ENCODE measurements at places on chromosomes 6 and 20.

- DNase-seq, result no peak
These were observed 4.5 kb upstream of the TCEA2 start for GRCh38 chr20:64058536-64058935.

DNA sequence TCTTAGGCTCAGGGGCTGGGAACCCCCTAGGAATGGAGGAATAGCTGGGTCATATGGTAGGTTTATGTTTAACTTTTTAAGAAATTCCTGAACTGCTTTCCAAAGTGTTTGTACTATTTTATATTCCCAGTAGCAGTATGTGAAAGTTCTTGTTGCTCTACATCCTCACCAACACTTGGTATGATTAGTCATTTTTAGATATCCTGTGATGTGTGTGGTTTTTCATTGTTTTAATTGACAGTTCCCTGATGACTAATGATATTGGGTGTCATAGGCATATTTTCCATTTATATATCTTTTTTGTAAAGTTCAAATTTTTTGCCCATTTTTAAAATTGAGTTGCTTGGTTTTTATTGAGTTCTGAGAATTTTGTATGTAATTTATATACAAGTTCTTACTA is 72.3 kb downstream of the SLC16A10 start:
- DNase-seq, result no peak

GRCh38 chr20:43914311-43915210 is at the start of gene TOX2:
TOX2 (plus strand) TSS chr20:43914852; CDS start chr20:43914892, 40 bp downstream.
- peak; percentile 69 for DNase-seq

DNA sequence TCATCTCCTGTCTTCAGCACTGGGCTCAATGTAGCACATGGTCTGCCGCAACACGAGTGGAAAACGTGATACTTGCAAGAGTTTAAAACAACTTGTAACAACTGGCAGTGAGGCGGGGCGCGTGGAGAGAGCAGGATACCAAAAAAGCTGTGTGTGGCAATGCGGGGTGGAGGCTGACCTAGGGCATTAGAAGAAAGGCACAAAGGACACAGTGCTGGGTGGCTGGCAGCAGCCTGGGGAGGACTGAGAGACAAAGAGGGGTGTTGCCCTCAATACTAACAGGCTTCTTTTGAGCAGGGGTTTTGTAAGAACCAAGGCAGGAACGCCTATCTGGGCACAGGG is 1.5 kb upstream of the GFOD1 start:
- DNase-seq, result no peak

GRCh38 chr20:48120120-48120519 is 334.8 kb upstream of the SULF2 start:
- DNase-seq, result peak; percentile 43

DNA sequence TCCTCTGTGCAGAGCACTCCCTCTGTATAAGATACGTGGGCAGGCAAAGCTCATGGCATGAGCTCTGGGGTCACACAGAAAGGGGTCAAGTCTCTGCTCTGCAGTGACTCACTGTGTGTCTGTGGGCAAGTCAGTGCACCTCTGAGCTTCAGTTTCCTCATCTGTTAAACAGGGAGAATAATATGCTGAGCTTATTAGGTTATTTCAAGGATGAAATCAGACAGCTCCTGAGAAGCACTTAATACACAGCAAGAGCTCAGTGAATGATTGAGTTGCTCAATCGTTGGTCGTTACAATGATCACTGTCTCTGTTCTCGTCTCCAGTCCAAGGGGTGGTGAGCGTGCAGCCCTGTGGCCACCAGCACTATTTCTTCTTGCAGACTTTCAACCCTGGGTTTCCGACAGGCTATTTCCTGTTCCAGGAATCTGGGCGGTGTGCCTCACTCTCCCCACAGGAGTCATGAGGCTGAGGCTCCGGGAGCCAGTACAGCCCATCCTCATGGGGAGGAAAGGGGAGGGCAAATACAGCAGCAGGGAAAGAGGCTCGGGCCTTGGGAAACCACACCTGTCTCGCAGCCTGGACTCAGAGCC is 28.9 kb downstream of the KIAA1755 start:
- peak; percentile 38 for DNase-seq

GRCh38 chr6:19632230-19632629 is 204.9 kb upstream of the ID4 start:
- DNase-seq, result no peak

DNA sequence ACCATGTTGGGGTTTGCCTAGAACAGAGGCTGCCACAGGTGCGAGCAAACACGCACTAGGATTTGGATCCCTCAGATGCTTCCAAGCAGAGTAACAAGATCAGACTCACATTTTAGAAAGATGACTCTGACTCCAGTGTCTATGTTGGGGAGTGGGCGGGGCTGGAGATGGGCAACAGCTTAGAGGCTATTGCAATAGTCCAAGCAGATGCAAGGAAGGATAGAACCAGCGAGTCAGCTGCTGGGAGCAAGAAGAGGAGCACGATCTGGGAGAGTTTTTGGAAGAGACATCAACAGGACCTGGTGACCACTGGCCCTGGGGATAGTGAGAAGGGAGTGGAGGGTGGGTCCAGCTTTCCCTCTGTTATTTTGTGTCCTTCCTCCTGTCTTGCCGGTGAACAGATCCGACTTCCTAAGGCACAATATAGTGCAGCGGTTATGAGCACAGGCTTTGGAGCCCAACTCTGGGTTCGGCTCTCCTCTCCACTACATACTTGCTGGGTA is 52.7 kb downstream of the FGD2 start:
- peak; percentile 71 for DNase-seq

- no peak for DNase-seq
These were observed 28.8 kb upstream of the HMGA1 start for GRCh38 chr6:34207695-34208443.

- peak; percentile 26 for DNase-seq
These were observed 93.1 kb upstream of the HIVEP1 start for GRCh38 chr6:11918739-11919605.

DNA sequence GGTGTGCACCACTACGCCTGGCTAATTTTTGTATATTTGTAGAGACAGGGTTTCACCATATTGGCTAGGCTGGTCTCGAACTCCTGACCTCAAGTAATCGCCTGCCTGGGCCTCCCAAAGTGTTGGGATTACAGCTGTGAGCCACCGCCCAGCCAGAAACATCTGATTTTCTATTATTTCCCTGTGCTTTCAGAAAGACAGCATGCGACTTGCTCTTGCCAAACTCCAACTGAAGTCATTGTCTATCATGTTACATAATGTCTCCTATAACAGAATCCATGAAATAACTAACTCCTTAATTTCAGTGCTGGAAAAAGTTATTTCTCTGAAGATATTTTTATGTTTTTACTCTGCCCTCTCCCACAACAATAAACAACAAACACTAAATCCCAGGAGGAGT is 8.5 kb downstream of the RMND1 start:
- DNase-seq, result no peak

GRCh38 chr6:5547556-5547955 is 286.2 kb downstream of the FARS2 start:
- no peak for DNase-seq

DNA sequence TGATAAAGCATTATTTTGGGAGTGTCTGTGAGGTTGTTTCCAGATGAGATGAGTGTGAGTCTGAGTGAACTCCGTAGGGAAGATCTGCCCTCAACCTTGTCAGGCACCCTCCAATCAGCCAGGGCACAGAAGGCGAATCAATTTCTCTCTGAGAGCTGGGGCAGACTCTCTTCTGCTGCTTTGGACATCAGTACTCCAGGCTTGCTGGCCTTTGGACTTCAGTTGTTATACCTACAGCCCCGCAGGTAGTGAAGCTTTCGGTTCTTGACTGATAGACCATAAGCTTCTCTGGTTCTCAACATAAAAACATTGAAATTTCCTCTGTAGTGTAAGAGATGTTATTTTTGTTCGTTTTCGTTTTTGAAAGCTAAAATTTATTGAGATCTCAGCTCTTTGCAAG is 71.4 kb downstream of the MAFB start:
- DNase-seq, result no peak

- DNase-seq, result peak; percentile 97
These were observed 182.5 kb downstream of the MAFB start for GRCh38 chr20:40506537-40506939.

GRCh38 chr6:14660806-14661579 is 543.4 kb downstream of the CD83 start:
- no peak for DNase-seq

GRCh38 chr6:46921731-46922130 is at the start of gene ADGRF5:
ADGRF5 (minus strand) TSS chr6:46921938; CDS start chr6:46906762, 15,176 bp downstream.
- no peak for DNase-seq

DNA sequence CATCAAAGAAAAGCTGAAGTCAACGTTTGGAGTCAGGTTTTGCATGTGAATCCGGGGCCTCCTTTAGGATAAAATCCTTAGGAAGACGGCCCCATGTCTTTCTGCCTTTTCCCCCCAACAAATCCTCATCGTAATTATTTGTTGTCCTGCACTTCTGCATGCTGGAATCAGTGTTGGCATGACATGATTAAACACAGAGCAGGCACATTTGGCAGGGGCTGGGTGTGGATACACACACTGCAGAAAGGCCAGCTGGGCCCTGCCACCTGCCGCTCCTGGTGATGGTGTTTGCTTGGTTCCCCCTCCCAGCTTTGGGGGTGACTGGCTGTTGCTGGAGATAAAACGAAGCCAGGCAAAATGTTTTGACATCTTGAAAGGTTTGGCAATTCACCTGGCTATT is 46.3 kb upstream of the FOXA2 start:
- DNase-seq, result no peak

- peak; percentile 52 for DNase-seq
These were observed at the start of gene PLEKHG1 for GRCh38 chr6:150599199-150600009. PLEKHG1 (plus strand) TSS chr6:150599885; CDS start chr6:150733682, 133,797 bp downstream.

DNA sequence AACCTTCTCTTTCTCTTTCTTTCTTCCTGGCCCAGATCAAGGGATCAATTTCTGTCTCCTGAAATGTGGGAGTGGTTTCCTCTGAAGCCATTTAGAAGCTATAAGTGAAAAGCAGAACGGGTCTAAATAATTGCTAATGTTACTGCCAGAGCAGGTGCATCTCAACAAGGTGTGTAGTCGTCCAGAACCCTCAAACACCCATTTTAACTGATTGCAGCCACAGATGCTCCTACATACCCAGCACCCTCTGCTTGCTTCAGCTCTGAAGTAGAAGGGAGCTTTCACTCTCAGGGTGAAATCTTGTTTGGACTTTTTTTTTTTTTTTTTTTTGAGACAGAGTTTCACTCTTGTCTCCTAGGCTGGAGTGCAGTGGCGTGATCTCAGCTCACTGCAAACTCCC is 592.1 kb upstream of the ARID1B start:
- DNase-seq, result no peak

GRCh38 chr6:31865205-31866118 is 2.8 kb upstream of the NEU1 start:
- no peak for DNase-seq

DNA sequence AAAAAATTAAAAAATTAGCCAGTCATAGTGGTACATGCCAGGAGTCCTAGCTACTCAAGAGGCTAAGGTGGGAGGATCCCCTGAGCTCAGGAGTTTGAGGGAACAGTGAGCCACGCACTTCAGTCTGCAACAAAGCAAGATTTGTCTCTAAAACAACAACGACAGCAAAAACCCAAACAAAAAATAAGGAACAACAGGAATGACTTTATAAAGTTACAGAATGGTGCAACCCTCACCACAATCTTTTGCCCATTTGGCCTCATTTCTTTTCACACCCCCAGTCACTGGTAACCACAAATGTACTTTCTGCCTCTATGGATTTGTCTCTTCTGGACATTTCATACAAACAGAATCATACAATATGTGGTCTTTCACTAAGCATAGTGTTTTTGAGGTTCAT is 16.7 kb upstream of the ZFAND3 start:
- DNase-seq, result no peak

- no peak for DNase-seq
These were observed 79.0 kb downstream of the LYRM4 start for GRCh38 chr6:5181510-5182317.

- DNase-seq, result no peak
These were observed 1.9 kb downstream of the ZFAND3 start for GRCh38 chr6:37821446-37821845.

GRCh38 chr20:45883100-45883469 is 2.1 kb downstream of the ZSWIM1 start:
- no peak for DNase-seq

DNA sequence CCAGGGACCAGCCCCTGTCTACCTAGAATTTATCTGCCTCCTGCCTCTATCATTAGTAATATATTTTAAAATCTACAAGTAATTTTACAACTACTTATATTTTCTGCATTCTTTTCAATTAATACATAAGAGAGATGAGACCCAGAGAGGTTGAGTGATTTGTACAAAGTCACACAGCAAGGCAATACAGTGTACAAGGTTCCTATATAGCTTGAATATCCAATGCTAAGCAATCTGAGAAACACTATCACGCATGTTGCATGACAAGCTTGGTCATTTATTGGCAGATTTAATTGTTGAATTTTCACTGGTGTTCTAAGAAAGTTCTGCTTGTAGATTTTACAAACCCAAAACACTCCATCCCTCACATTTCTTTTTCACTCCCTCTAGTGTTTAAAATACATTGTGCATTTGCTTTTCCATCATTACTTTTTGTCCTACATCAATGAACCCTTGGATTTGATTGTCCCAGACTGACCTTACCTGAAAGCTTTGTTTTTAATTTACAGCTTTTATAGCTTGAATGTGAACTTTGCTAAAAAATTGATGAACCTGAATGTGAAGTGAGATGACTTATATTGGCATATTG is 520.9 kb upstream of the CITED2 start:
- DNase-seq, result no peak

DNA sequence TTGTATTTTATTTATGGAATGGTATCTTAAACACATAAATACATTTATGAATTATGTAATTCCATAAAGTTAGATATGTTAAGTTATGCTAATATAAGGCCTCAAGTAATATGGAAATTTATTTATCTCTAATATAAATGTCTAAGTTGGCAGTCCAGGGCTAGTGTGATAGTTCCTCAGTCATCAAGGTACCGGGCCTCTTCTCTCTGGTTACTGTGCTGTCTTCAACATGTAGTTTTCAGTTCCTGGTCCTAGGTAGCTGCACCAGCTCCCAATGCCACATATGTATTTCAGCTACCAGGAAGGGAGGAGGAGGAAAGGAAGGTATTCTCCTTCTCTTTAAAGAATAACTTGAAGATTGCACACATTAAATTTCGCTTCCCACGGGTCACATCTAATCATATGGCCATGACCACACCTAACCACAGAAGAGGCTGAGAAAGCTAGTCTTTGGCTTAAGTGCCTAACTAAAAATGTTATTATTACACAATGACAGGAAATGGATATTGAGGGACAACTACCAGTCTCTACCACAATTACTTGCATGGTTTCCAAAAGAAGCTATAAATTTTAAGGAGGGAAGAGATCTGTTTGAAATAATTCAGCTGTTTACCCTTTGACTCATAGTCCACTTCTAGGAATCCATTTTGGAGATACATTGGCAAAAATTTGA is 68.6 kb downstream of the BCKDHB start:
- peak; percentile 88 for DNase-seq

- DNase-seq, result no peak
These were observed 28.0 kb upstream of the SYNJ2 start for GRCh38 chr6:157953580-157954091.

DNA sequence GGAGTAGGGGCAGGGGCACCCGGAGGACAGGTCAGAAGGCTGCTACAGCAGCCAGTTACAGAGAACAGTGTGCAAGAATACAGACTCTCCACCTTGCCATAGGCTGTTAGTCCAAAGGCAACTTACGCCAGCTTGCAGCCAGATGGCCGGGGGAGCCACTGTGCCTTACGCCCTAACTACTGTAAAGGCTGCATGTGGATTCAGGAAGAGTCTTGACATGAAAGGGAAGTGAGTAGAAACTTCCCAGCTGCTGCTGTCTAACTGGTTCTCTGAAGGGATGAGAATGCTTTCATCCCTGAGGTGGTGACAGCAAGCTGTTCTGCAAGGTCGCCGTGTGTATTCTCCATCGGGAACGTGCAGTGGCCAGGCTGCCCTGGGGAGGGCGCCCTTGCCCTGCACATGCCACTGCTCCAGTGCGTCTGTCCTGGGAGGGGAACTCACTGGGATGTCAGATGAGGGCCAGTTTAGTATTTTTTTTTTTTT is 46.1 kb downstream of the LYRM4 start:
- peak; percentile 46 for DNase-seq

Measured in fibroblast of skin of right biceps (primary cell).